Caco-2 (cell line): ENCODE measurements at places on chromosomes 5 and 9. TPM values are rescaled to one million over a fixed set of nuclear protein-coding genes. Genes with fewer than 3 reads are reported as not detected.

DNA sequence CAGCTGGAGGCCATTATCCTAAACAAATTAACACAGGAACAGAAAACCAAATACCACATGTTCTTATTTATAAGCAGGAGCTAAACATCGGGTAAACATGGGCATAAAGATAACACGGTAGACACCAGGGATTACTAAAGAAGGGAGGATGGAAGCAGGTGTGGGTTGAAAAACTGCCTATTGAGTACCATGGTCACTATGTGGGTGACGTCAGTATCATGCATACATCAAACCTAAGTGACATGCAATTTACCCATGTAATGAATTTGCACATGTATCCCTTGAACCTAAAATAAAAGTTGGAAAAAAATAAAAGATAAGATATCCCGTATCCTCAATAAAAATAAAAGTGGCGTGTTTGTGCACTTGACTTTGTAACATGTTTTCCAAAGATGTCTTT is 88.8 kb downstream of the DOCK8 start:
- no peak for DNase-seq

- no peak for DNase-seq
Measured at GRCh38 chr5:84260140-84260539, 124.5 kb downstream of the EDIL3 start.

DNA sequence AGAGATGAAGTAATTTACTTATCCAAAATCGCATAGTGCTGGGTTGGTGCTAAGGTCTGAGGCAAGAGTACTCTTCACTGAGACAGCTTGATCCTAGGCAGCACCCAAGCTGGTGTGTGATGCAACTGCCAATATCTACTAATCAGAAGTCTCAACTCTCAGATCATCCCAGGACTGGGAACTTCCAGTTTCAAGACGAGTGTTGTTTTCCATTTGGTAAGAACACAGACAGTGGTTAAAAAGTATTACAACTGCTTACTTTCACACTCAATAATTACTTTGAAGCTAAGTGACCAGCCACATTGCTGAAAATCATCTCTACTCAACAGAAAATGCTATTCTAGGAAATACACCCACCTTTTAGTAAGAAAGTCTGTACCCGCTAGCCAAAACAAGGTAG is 45.3 kb downstream of the FBXW11 start:
- DNase-seq: no peak

- DNase-seq: no peak
Measured at GRCh38 chr9:2085716-2086115, 70.6 kb downstream of the SMARCA2 start.

GRCh38 chr9:23682891-23683431 is 143.1 kb downstream of the ELAVL2 start:
- DNase-seq: no peak

DNA sequence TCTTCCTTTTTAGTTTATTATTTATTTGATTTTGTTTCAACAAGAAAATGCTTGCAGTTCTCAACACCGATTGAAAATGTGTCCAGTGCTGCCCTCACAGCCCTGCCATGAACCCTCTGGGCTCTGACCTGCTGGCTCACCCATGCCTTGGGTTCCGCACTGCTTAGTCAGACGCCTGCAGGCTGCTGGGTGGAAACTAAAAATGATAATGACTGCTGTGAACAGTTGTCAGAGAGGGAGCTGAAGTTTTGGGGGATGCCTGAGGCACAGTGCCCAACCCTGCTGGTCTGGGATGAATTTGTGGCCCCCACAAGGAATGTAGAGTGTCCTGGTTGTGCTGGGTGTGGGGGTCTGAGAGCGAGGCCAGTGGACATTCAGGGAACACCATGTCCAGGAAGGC is 22.2 kb upstream of the CFAP157 start:
- peak; percentile 56 for DNase-seq

- DNase-seq: no peak
Measured at GRCh38 chr5:20230010-20230409, 242.0 kb upstream of the CDH18 start.

- no peak for DNase-seq
Measured at GRCh38 chr5:19902316-19902934, 85.6 kb downstream of the CDH18 start.

CPEB4 gene
- 21.4 and 25.1 TPM in 2 replicates for total RNA-seq
